Thoracic aorta (tissue), 2 donors: ENCODE measurements at places on chromosomes 13 and 19. TPM values are rescaled to one million over a fixed set of nuclear protein-coding genes. Genes with fewer than 3 reads are reported as not detected.
A peak's percentile ranks its signal among the peaks of the same experiment; 100 is the strongest.

SPC24 gene
- total RNA-seq = 2.4 TPM

GRCh38 chr13:72146816-72147215, 279.8 kb upstream of the DACH1 start:
- H3K27ac ChIP-seq = no peak overlapping the region
- no peaks in the 10 kb centered on the region for H3K27me3 ChIP-seq
- no peak for DNase-seq
- no peaks in the 10 kb centered on the region for H3K36me3 ChIP-seq

ZIM2 gene
- 1.4 TPM for total RNA-seq

DNA sequence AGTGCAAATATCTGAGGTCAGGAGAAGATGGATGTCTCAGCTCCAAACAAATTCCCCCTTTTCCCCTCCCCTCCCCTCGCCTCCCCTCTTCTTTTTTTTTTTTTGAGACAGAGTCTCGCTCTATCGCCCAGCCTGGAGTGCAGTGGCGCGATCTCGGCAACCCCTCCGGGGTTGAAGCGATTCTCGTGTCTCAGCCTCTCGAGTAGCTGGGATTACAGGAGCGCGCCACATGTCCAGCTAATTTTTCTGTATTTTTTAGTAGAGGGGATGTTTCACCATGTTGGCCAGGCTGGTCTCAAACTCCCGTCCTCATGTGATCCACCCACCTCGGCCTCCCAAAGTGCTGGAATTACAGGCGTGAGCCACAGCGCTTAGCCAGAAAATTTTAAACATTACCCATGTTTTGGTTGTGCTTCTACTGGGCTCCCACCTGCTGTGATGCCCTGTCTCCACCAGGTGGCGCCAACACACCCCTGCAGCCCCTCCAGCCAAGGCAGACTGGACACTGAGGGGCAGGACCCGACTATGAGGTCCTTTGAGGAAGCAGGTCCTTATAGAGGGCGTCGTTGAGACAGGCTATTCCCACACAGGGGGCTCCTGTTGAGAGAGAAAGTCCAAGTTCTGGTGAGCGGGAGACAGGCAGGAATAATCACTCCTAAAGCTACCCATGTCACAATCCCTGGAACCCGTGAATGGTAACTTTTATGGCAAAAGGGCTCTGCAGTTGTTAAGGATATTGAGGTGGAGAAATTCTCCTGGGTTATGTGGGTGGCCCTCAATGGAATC, 6.3 kb downstream of the ERICH4 start:
- no peaks in the 10 kb centered on the region for H3K36me3 ChIP-seq
- H3K4me1 ChIP-seq = peaks cover 11% of the 10 kb centered on the region
- peak; percentile 50 for DNase-seq
- H3K27me3 ChIP-seq = no peaks in the 10 kb centered on the region

- no peaks in the 10 kb centered on the region for H3K27me3 ChIP-seq
- no peak for DNase-seq
- H3K36me3 ChIP-seq = peaks cover 9% of the 10 kb centered on the region
- no peak overlapping the region for H3K4me3 ChIP-seq
These were observed 35.4 kb downstream of the PCCA start for GRCh38 chr13:100124265-100124664.

CBY2 gene
- not detected for total RNA-seq

- no peaks in the 10 kb centered on the region for H3K36me3 ChIP-seq
- no peak for DNase-seq
- H3K4me1 ChIP-seq = peaks cover 10% of the 10 kb centered on the region
- H3K27ac ChIP-seq = no peak overlapping the region
These were observed 11.6 kb upstream of the NAA16 start for GRCh38 chr13:41299316-41300094.

DNA sequence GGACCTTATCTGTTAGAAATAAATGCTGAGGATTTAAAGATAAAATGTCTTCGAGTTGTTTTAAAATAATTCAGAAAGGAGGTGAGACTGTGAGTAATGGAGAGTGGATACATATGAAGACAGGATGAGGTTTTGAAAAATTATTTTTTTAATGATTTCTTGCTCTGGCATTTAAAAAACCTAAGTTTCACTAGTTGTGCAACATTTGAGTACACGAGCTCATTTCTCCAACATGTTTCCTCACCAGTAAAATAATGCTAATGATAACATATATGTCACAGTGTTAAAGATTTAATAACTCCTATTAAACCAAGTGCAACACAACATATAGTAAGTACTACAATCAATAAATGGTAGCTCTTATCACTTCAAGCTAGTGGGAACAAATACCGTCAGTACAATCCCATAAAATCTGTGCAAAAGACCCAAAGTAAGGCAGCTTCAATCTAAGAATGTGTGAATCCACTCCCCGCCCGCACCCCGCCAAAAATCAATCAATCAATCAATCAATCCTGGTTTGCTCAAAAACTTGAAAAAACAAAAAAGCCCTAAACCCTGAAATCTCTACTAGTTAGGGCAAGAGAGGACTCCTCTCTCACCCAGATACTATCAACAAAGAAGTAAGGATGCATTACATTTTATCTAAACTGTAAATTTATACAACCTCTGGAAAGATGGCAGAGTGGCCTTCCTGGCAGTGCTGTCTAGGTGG, 1.3 kb downstream of the ALG5 start:
- peaks cover 16% of the 10 kb centered on the region for H3K4me1 ChIP-seq
- no peak overlapping the region for H3K27ac ChIP-seq
- H3K36me3 ChIP-seq = peaks cover 6% of the 10 kb centered on the region
- DNase-seq = no peak
- peak overlapping the region; percentile 96 for H3K4me3 ChIP-seq

GRCh38 chr13:58946274-58946673, 1217.5 kb downstream of the DIAPH3 start:
- H3K27ac ChIP-seq = no peak overlapping the region
- H3K4me3 ChIP-seq = no peak overlapping the region
- no peak for DNase-seq
- no peaks in the 10 kb centered on the region for H3K4me1 ChIP-seq

DNA sequence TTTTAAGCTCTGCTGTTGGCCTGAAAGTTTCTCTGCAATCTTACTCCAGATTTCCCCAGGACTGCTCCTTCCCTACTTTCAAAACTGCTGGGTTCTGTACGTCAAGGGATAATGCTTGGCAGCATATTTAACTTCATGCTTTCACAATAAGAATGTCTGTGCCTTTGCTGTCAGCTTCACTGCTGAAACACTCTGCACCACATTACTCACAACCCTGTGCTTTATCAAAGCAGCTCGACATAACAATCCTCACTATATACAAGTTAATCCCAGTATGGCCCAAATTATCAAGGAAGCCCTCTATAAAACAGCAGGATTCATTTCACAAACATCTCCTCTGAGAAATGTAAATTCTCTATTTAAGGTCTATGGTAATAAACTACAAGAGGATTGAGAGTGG, 17.5 kb downstream of the LATS2 start:
- no peaks in the 10 kb centered on the region for H3K36me3 ChIP-seq
- H3K27me3 ChIP-seq = no peaks in the 10 kb centered on the region

PSG6 gene
- not detected for total RNA-seq

GRCh38 chr19:18719541-18719940, 36.1 kb downstream of the CRTC1 start:
- H3K27ac ChIP-seq = no peak overlapping the region
- H3K27me3 ChIP-seq = no peaks in the 10 kb centered on the region

GRCh38 chr19:28169168-28169887, 1043.6 kb downstream of the UQCRFS1 start:
- H3K27ac ChIP-seq = no peak overlapping the region
- H3K27me3 ChIP-seq = no peaks in the 10 kb centered on the region
- no peak for DNase-seq
- H3K36me3 ChIP-seq = no peaks in the 10 kb centered on the region

KLK3 gene
- total RNA-seq = not detected

- no peak overlapping the region for H3K4me3 ChIP-seq
- H3K4me1 ChIP-seq = no peaks in the 10 kb centered on the region
- H3K36me3 ChIP-seq = no peaks in the 10 kb centered on the region
- no peaks in the 10 kb centered on the region for H3K27me3 ChIP-seq
These were observed 345.3 kb upstream of the OBI1 start for GRCh38 chr13:79003989-79004898.

C3 gene
- total RNA-seq = 754 TPM

DNA sequence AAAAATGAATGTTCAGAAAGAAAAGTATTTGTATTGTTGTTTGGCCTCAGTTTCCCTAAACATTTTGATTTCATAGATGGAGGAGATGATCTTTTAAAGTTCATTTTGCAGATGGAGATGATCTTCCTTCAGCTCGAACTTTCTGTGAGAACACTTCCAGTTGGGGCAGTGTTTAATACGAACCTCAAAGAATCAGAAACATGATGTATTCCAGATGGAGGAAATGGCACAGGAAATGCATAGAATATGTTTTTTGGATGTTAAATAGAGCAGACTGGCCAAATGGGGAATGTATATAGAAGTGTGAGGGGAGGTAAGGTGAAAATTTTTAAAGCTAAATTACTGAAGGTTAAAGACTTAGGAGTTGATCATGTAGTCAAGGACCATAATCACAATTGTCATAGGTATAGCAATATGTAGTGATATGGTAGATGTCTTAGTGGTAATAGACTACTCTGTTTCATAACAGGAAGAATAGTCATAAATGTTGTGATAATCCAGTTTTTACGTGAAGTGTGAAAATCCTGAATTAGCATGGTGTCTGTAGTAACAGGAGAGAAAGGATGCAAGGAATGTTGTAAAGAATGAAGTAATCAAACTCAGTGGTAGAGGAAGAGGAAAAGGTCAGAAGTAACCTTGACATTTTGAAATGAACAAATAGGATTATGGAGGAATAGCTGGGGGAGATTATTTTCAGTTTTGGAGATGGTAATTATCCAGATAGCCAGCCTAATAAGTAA, 5.1 kb downstream of the RAP2A start:
- no peak overlapping the region for H3K4me3 ChIP-seq
- DNase-seq = no peak
- H3K4me1 ChIP-seq = peaks cover 17% of the 10 kb centered on the region
- H3K27me3 ChIP-seq = no peaks in the 10 kb centered on the region

DNA sequence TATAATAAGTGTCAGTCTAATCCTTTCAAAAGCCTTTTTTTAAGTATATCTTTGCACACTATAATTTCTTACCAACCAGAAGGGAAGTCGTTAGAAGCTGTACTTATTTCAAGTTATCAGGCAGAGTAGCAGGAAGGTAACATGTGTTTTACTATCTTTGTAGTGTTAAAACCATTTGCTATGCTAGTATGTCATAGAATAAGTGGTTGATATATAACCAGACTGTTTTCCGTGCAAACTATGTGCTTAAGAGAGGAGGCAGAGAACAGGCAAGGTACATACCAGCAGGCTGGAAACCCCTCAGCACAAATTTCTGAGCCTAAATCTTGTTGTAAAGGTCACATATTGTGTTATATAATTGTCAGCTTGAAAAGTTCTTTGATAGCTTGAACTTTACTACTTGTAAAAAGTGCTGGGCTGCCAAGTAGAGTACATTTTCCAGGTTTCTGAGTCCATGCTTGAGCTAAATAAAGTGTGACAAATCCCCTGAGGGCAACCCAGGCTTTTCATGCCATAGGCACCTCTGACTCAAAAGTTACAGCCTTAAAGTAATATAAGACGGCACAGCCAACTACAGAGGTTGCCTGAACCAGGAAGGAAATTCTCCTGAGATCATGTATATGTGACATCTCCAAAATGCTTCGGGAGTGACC, 1297.4 kb downstream of the PCDH9 start:
- no peak for DNase-seq
- no peaks in the 10 kb centered on the region for H3K4me1 ChIP-seq
- no peaks in the 10 kb centered on the region for H3K36me3 ChIP-seq
- no peak overlapping the region for H3K27ac ChIP-seq
- H3K27me3 ChIP-seq = no peaks in the 10 kb centered on the region
- H3K4me3 ChIP-seq = no peak overlapping the region

GRCh38 chr13:45269204-45269603, 68.4 kb upstream of the KCTD4 start:
- H3K36me3 ChIP-seq = no peaks in the 10 kb centered on the region
- no peak overlapping the region for H3K4me3 ChIP-seq
- H3K27ac ChIP-seq = no peak overlapping the region
- H3K27me3 ChIP-seq = no peaks in the 10 kb centered on the region

- DNase-seq = peak; percentile 83
- H3K36me3 ChIP-seq = peaks cover 8% of the 10 kb centered on the region
- H3K27me3 ChIP-seq = no peaks in the 10 kb centered on the region
- H3K4me1 ChIP-seq = peaks cover 20% of the 10 kb centered on the region
- peak overlapping the region; percentile 96 for H3K4me3 ChIP-seq
These were observed 593 bp downstream of the KEAP1 start for GRCh38 chr19:10502524-10503001.

DNA sequence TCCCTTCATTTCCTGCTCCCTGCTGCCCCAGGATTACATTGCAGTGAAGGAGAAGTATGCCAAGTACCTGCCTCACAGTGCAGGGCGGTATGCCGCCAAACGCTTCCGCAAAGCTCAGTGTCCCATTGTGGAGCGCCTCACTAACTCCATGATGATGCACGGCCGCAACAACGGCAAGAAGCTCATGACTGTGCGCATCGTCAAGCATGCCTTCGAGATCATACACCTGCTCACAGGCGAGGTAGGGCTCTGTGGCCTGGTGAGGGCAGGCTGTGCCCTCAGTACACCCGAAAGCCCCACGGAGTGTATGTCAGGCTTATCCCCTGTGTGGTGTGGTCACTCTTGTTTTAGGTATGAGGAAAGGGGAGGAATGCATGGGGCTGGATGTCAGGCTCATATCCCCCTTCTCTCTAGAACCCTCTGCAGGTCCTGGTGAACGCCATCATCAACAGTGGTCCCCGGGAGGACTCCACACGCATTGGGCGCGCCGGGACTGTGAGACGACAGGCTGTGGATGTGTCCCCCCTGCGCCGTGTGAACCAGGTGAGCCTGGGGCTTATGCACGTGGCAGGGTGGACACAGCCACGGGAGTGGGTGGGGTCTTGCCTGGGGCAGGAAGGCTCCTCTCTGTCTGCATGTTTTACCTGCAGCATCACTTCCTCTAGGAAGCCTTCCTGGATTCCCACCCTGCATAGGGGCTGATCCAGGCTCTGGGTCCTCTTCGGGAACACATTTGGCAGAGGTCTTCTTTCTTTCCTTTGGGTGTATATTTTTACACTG, 2.3 kb upstream of the RNF225 start:
- no peak for DNase-seq
- H3K27ac ChIP-seq = no peak overlapping the region
- H3K4me3 ChIP-seq = no peak overlapping the region
- no peaks in the 10 kb centered on the region for H3K27me3 ChIP-seq
- H3K36me3 ChIP-seq = peaks cover 42% of the 10 kb centered on the region
- H3K4me1 ChIP-seq = no peaks in the 10 kb centered on the region

- H3K27ac ChIP-seq = peak overlapping the region; percentile 42
- H3K4me3 ChIP-seq = no peak overlapping the region
- no peaks in the 10 kb centered on the region for H3K27me3 ChIP-seq
- peaks cover 44% of the 10 kb centered on the region for H3K4me1 ChIP-seq
These were observed 52.5 kb downstream of the FOXO1 start for GRCh38 chr13:40613914-40614313.

GRCh38 chr13:30119476-30119875, 187.9 kb downstream of the KATNAL1 start:
- no peak for DNase-seq
- H3K27me3 ChIP-seq = no peaks in the 10 kb centered on the region
- no peak overlapping the region for H3K27ac ChIP-seq
- peaks cover 12% of the 10 kb centered on the region for H3K4me1 ChIP-seq
- H3K36me3 ChIP-seq = no peaks in the 10 kb centered on the region
- peak overlapping the region; percentile 32 for H3K4me3 ChIP-seq

CEACAM3 gene
- not detected for total RNA-seq

GRCh38 chr13:106468744-106469590, 66.5 kb downstream of the EFNB2 start:
- no peaks in the 10 kb centered on the region for H3K36me3 ChIP-seq
- no peak overlapping the region for H3K27ac ChIP-seq
- no peak overlapping the region for H3K4me3 ChIP-seq
- no peaks in the 10 kb centered on the region for H3K4me1 ChIP-seq

- H3K4me1 ChIP-seq = no peaks in the 10 kb centered on the region
- no peaks in the 10 kb centered on the region for H3K36me3 ChIP-seq
- DNase-seq = no peak
- H3K4me3 ChIP-seq = no peak overlapping the region
- H3K27me3 ChIP-seq = no peaks in the 10 kb centered on the region
These were observed 49.3 kb downstream of the UFM1 start for GRCh38 chr13:38398711-38399493.
